Stomach (tissue), 19 donors: ENCODE measurements at places on chromosomes 11 and 22. TPM values are rescaled to one million over a fixed set of nuclear protein-coding genes. Genes with fewer than 3 reads are reported as not detected.

Gene TSGA10IP
- not detected for total RNA-seq

- H3K4me1 ChIP-seq = peaks cover 56% of the 10 kb centered on the region
- no peaks in the 10 kb centered on the region for H3K27me3 ChIP-seq
- peak; percentile 68 for DNase-seq
These were observed 33.8 kb downstream of the EHF start for GRCh38 chr11:34654483-34655334.

DNA sequence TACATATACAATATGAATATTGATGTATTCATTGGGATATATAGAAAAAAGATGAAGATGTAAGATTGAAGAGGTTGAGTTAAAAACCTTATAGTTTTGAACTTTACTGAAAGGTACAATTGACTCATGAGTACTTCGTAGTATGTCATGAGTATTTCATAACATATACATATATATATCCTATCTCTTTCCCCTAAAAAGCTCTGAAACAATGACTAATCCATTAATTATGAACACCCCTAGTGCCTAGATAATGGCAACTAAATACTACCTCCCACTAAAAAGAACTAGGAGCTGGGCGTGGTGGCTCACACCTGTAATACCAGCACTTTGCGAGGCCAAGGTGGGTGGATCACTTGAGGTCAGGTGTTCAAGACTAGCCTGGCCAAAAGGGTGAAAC, 31.5 kb downstream of the SLC35F2 start:
- H3K27me3 ChIP-seq = no peaks in the 10 kb centered on the region
- DNase-seq = no peak
- peaks cover 8% of the 10 kb centered on the region for H3K4me1 ChIP-seq
- H3K27ac ChIP-seq = no peak overlapping the region
- H3K4me3 ChIP-seq = no peak overlapping the region

DNA sequence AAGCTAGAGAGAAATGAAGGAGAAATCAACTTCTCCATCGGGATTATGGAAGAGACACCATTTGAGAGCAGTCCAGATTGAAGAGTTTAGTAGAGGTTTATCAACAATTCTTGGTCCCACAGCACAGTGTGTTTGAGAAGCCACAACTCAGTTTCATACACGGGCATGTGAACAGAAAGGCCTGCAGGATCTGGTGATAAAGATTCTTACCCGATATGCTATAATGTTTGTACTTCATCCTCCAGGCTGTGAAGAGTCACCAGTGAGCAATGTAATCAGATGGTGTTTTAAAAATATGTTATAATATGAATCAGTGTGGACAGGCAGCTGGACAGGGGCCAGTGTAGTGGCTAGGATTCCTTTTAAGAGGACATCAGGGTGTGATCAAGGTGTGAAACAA, 29.7 kb upstream of the VWA5A start:
- H3K4me1 ChIP-seq = no peaks in the 10 kb centered on the region
- no peaks in the 10 kb centered on the region for H3K36me3 ChIP-seq
- no peak for DNase-seq
- no peak overlapping the region for H3K27ac ChIP-seq
- H3K4me3 ChIP-seq = no peak overlapping the region

Gene FOXR1
- total RNA-seq = not detected

GRCh38 chr11:4459500-4459899, 10.4 kb downstream of the OR52K2 start:
- no peaks in the 10 kb centered on the region for H3K36me3 ChIP-seq
- no peak overlapping the region for H3K27ac ChIP-seq
- no peak overlapping the region for H3K4me3 ChIP-seq
- H3K4me1 ChIP-seq = peaks cover 10% of the 10 kb centered on the region
- no peak for DNase-seq
- no peaks in the 10 kb centered on the region for H3K27me3 ChIP-seq

DNA sequence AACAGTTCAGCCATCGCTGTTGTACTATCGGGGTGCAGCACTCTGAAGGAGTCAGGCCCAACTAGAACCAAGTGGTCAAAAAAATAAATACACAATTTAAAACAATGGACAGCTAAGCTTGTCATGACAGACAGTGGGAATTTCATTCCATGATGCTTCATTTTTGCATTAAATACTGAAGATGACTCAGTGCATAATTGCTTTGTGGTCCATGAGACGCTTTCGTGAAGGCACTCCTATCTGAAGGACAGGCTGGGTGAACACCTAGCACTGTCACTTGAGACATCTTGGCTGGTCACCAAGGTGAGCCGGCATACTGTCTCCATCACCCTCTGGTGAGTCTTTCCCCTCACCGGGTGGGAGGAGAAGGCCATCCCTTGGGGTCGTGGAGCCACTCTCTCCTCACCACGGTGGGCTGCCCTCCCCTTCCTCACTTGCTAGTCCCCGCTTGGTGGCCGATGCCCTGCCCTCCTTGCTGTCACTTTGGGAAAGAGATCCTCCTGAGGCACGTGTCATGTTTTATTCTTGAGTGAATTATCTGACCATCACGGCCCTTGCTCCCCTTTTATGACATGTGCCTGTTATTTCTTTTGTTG, 4.9 kb upstream of the TESMIN start:
- no peaks in the 10 kb centered on the region for H3K4me1 ChIP-seq
- no peaks in the 10 kb centered on the region for H3K27me3 ChIP-seq
- no peak overlapping the region for H3K27ac ChIP-seq
- peaks cover 56% of the 10 kb centered on the region for H3K36me3 ChIP-seq
- DNase-seq = no peak

- peak; percentile 62 for DNase-seq
- no peak overlapping the region for H3K4me3 ChIP-seq
- no peaks in the 10 kb centered on the region for H3K36me3 ChIP-seq
- no peaks in the 10 kb centered on the region for H3K27me3 ChIP-seq
These were observed 33.1 kb upstream of the SMPD1 start for GRCh38 chr11:6357222-6357621.

DNA sequence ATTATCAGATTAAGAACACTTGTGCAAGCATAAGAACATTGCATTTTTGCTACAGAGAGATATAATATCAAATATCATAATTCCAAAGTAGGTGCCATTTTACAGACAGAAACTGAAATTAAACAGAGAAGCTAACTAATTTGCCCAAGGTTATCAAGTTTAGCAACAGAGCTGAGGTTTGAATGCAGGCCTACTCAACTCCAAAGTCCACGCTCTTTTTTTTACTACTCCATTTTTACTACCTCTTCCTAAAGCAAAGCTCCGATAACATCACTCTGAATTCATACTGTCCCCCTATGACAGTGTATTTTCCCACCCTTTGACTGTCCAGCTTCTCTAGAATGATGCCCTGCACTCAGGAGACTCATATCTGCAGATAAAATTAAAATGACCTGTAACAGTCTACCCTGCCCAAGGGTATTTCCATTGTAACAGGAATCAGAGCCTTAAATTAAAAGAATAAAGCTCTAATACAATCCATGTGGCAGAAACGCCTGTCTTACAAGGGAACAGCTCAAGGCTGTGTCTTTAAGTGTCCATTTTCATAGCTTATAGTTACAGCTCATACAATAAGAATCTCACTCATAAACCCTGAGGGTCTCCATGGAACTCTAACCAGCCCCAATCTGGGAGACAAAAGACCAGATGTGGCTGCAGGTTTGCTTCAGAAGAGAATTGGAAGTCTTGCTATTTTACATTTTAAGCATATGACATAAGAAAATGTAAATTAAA, 36.8 kb downstream of the ALG9 start:
- DNase-seq = no peak
- peaks cover 17% of the 10 kb centered on the region for H3K4me1 ChIP-seq
- H3K27me3 ChIP-seq = no peaks in the 10 kb centered on the region
- no peak overlapping the region for H3K27ac ChIP-seq

DNA sequence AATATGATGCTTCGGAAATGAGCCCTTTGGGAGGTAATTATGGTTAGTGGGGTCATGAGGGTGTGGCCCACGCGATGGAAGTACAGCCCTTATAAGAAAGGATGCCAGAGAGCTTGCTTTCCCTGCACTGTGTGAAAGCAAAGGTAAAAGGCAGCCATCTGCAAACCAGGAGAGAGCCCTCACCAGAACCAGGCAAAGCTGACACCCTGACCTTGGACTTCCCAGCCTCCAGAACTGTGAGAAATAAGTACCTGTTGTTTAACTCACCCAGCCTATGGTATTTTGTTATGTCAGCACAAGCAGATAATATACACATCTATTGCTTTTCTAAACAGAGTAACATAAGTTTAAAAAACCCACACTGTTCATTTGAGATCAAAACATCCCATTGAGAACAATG, 50.7 kb downstream of the SYN3 start:
- H3K4me1 ChIP-seq = no peaks in the 10 kb centered on the region
- no peak overlapping the region for H3K27ac ChIP-seq
- H3K4me3 ChIP-seq = no peak overlapping the region
- H3K27me3 ChIP-seq = no peaks in the 10 kb centered on the region
- no peaks in the 10 kb centered on the region for H3K36me3 ChIP-seq
- DNase-seq = no peak

Gene CARNS1
- 33.3 TPM for total RNA-seq

Gene PHOX2A
- total RNA-seq = not detected

GRCh38 chr11:30364837-30365482, 42.1 kb downstream of the ARL14EP start:
- H3K36me3 ChIP-seq = no peaks in the 10 kb centered on the region
- H3K27ac ChIP-seq = no peak overlapping the region
- no peak overlapping the region for H3K4me3 ChIP-seq
- no peaks in the 10 kb centered on the region for H3K27me3 ChIP-seq

Gene RAG2
- not detected for total RNA-seq

DNA sequence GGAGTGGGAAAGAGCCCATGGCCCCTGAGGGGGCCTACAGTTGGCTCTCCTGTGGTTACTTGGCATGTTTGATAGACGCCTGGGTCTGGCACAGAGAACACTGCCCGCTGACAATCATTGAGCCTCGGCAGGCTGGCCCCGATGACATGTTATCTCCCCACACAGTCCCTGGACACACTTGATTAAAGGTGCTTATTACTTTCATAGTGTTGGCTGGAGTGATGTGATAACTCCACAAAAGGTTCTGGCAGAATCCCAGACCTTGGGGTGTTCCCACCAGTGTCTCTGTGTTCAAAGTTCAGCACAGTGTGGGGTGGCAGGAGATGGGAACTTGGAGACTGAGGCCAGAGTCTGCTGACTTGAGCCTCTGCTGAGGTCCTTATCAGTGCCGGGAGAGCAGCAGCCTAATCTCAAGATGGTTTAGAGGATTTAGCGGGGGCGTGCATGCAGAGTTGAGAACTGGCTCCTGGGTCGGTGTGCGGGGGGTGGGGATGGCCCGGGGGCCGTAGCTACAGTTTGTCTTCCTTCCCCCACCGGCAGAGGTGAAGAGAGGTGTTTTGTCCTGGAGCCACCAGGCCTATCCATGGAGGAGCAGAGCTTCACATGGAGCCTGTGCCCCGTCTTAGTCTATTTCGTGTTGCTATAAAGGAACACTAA, 22.5 kb downstream of the PARVB start:
- no peak for DNase-seq
- no peak overlapping the region for H3K4me3 ChIP-seq
- no peaks in the 10 kb centered on the region for H3K27me3 ChIP-seq
- H3K36me3 ChIP-seq = no peaks in the 10 kb centered on the region
- peaks cover 14% of the 10 kb centered on the region for H3K4me1 ChIP-seq

Gene BAIAP2L2
- total RNA-seq = 1.3 TPM

- peaks cover 7% of the 10 kb centered on the region for H3K36me3 ChIP-seq
- H3K27ac ChIP-seq = no peak overlapping the region
- no peak overlapping the region for H3K4me3 ChIP-seq
- H3K27me3 ChIP-seq = no peaks in the 10 kb centered on the region
- H3K4me1 ChIP-seq = no peaks in the 10 kb centered on the region
These were observed 1.5 kb upstream of the SOX10 start for GRCh38 chr22:37985751-37986281.

GRCh38 chr11:130159139-130159538, 443 bp upstream of the ST14 start:
- H3K27ac ChIP-seq = peak overlapping the region; percentile 97
- H3K4me3 ChIP-seq = peak overlapping the region; percentile 70
- H3K27me3 ChIP-seq = no peaks in the 10 kb centered on the region
- DNase-seq = peak; percentile 27
- H3K4me1 ChIP-seq = peaks cover 42% of the 10 kb centered on the region
- H3K36me3 ChIP-seq = no peaks in the 10 kb centered on the region

DNA sequence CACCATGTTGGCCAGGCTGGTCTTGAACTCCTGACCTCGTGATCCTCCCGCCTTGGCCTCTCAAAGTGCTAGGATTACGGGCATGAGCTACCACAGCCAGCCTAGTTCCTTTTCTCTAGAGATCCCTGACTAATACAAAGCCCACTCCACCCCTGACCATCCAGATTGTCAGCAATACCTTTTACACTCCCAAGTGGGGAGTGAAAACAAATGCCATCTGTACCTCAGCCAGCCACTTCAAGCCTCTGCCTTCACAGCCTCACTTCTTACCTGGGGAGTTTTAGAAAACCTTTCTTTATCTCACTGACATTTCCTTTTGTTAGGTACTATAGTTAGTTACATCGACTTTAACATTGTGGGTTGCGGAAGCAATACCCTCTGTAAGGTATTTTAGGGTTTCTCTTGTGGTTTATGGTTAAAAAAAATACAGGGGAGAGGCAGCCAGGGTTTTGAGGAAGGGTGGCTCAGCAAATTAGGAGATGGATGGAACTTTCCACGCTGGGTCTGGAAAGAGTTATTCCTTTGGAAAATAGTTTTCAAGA, 8.9 kb downstream of the TOM1 start:
- DNase-seq = no peak
- H3K4me3 ChIP-seq = no peak overlapping the region
- H3K36me3 ChIP-seq = no peaks in the 10 kb centered on the region
- no peaks in the 10 kb centered on the region for H3K27me3 ChIP-seq
- peaks cover 13% of the 10 kb centered on the region for H3K4me1 ChIP-seq

DNA sequence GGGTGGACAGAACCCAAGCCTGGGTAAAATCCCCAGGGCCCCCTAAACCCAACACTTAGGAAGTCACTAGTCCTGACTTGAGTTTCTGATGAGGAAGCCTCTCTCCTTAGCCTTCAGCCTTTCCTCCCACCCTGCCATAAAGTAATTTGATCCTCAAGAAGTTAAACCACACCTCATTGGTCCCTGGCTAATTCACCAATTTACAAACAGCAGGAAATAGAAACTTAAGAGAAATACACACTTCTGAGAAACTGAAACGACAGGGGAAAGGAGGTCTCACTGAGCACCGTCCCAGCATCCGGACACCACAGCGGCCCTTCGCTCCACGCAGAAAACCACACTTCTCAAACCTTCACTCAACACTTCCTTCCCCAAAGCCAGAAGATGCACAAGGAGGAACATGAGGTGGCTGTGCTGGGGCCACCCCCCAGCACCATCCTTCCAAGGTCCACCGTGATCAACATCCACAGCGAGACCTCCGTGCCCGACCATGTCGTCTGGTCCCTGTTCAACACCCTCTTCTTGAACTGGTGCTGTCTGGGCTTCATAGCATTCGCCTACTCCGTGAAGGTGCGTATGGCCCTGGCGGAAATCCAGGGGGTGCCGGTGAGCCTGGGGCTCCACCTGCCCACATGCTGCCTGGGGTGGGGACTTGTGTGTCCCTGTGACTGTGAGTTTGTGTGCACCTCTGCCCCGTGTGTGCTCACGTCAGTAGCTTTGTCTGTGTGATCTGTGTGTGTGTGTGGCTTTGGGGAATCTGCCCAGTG, at the start of gene IFITM1:
Gene IFITM1, plus strand, starts transcription at position 254 of the 767 bp plus-strand sequence. Its CDS starts 131 bp downstream, at position 385.
- peak within 1 kb of the TSS; percentile 43 for H3K4me3 ChIP-seq
- H3K27ac ChIP-seq = peak within 1 kb of the TSS; percentile 89
- H3K36me3 ChIP-seq = no peaks in the 10 kb centered on the region
- H3K4me1 ChIP-seq = peaks cover 52% of the 10 kb centered on the region
- peak; percentile 81 for DNase-seq

- no peak overlapping the region for H3K4me3 ChIP-seq
- peaks cover 7% of the 10 kb centered on the region for H3K27me3 ChIP-seq
- DNase-seq = peak; percentile 86
These were observed 52.8 kb upstream of the CCDC188 start for GRCh38 chr22:20203552-20204201.

- no peak overlapping the region for H3K4me3 ChIP-seq
- no peaks in the 10 kb centered on the region for H3K27me3 ChIP-seq
- H3K27ac ChIP-seq = peak overlapping the region; percentile 77
- peaks cover 9% of the 10 kb centered on the region for H3K4me1 ChIP-seq
- peak; percentile 82 for DNase-seq
These were observed 125.6 kb downstream of the BCR start for GRCh38 chr22:23305922-23306374.
